Articular chondrocyte of knee joint (primary cell): ENCODE measurements at places on chromosomes 4 and X. TPM values are rescaled to one million over a fixed set of nuclear protein-coding genes. Genes with fewer than 3 reads are reported as not detected.

The MAGEB2 gene
- total RNA-seq, result not detected in 2 replicates

The MAGEA6 gene
- not detected in 2 replicates for total RNA-seq

The CENPE gene
- total RNA-seq, result 15.7 and 24.3 TPM in 2 replicates

The ACE2 gene
- total RNA-seq, result not detected in 2 replicates

The CDKN2AIP gene
- 16.9 and 18.2 TPM in 2 replicates for total RNA-seq

The YY2 gene
- 1.8 and 2.5 TPM in 2 replicates for total RNA-seq

The ATP2B3 gene
- under 0.01 and 0.32 TPM in 2 replicates for total RNA-seq

The TEX13A gene
- total RNA-seq, result not detected in 2 replicates

The ZNF630 gene
- 2.0 and 2.3 TPM in 2 replicates for total RNA-seq

The GJB1 gene
- not detected in 2 replicates for total RNA-seq

The CPE gene
- 14.1 and 18.2 TPM in 2 replicates for total RNA-seq

The BDH2 gene
- 47.7 and 59.2 TPM in 2 replicates for total RNA-seq

The IL13RA2 gene
- total RNA-seq, result 11.9 and 20.0 TPM in 2 replicates

The SYNPO2 gene
- 4.2 and 6.4 TPM in 2 replicates for total RNA-seq

The CT45A7 gene
- not detected in 2 replicates for total RNA-seq

The TMEM156 gene
- not detected in 2 replicates for total RNA-seq

The ARL13A gene
- total RNA-seq, result not detected in 2 replicates

The CXCL13 gene
- total RNA-seq, result 0.11 TPM in 1 of 2 replicates, not detected in the other

The FAT1 gene
- total RNA-seq, result 334 and 410 TPM in 2 replicates

The FOXR2 gene
- not detected in 2 replicates for total RNA-seq

The ADAM29 gene
- total RNA-seq, result not detected in 2 replicates

The PRSS12 gene
- 0.76 TPM in 1 of 2 replicates, not detected in the other for total RNA-seq

The LEF1 gene
- 2.4 and 3.3 TPM in 2 replicates for total RNA-seq
